ENCODE measurements at places on chromosomes 12 and 14.

GRCh38 chr12:85831327-85831990, 4.8 kb downstream of the RASSF9 start:
- DNase-seq, result no peak

DNA sequence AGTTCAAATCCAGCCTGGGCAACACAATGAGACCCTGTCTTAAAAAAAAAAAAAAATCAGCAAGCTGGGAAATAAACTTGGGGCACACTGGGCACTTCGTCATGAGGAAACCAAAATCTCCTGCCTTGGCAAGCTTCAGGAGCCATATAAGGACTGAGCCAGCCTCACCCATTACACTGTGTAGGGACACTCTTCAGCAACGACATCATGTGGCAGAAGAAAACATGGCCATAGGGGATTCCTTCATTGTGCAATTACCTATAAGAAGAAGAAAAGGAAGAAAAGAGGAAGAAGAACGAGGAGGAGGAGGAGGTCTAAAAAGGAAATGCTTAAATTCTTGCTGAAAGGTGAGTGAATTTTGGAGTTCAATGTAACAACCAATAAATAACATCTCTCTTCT, 26.1 kb upstream of the IFNG start:
- DNase-seq, result no peak

DNA sequence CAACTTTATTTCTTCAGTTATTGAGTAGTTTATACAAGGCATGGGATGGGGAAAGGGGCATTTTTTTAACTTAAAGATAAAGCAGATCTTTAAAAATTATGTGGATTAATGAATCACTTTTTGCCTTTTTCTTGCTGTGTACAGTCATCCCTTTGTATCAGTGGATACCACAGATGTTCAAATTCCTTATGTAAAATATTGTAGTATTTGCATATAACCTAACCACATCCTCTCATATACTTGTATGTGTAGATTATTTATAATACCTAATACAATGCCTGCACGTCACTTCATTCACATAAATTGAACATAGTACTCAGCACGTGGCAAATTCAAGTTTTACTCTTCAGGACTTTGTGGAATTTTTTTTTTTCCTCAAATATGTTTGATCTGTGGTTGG, 66.5 kb upstream of the MON2 start:
- DNase-seq, result no peak

DNA sequence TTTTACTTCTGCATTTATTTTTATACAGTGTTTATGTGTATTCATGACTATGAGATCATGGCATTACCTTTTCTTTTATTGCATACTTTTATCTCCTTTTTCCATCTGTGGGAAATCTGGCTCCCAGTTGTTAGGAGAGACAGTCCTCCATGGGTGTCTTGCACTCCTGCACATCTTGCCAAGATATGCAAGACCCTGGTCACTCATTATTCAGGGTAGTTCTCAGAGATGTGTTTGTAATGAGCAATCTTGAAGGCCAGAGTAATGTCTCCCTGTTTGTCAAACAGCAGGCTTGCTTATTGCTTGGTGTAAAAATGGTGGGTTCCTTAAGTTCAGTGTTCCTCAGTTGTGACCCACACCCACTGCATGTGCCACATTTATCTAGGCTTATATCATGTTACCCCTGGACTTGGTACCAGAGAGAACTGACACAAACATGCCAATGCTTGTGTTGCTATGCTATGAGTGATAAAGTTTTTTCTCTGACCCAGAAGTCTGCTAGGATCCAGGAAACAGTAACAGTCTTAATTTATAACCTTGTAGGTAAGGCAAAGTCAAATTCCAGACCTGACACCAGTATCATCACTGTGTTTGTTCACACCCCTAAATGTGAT, 36.8 kb downstream of the PPHLN1 start:
- DNase-seq, result no peak

GRCh38 chr12:117485984-117486839, 124.8 kb upstream of the NOS1 start:
- DNase-seq, result no peak

- DNase-seq, result no peak
Observed at GRCh38 chr12:96069511-96070231, 34.3 kb upstream of the LTA4H start.

- DNase-seq, result no peak
Observed at GRCh38 chr12:106025129-106025528, 113.6 kb downstream of the NUAK1 start.

- no peak for DNase-seq
Observed at GRCh38 chr12:100995201-100995600, 200.6 kb downstream of the ANO4 start.

DNA sequence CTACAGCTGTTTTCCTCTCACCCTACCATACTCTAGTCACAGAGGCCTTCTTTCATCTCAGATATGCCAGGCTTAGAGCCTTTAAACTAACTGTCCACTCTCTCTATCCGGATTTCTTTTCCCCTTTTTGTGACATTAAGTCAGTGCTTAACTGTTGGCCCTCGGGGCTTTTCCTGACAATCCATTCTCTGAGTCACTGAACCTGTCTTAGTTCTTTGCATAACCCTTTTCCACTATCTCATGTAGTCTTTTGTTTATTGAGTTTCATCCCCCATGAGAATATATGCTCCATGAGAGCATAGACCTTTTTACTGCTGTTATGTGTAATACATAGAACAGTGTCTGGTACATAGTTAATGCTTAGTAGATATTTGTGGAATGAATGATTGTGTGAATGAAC, 68.7 kb downstream of the PLEKHA5 start:
- peak; percentile 5 for DNase-seq

DNA sequence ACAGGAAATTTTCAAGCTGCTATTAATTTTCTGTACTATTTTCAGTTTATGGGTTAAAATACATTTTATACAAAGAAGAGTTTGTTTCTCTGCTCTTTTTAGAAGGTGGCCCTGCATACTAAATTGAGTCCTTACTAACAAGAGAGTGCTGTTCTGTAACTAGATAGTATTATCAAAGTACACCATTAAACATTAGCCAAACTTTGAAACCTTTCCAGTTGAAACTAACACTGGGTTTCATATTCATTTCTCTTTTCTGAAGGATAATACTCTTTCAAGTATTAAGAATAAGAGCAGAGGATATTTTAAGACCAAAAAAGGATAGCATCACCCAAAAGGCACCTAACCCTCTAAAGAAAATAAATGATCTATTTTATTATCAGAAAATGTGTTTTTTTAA, 47.2 kb downstream of the PEBP1 start:
- no peak for DNase-seq

GRCh38 chr14:90632451-90632850, 183.8 kb downstream of the TTC7B start:
- no peak for DNase-seq

- no peak for DNase-seq
Observed at GRCh38 chr12:129964826-129965457, 61.1 kb upstream of the TMEM132D start.

Data from hepatic stellate cell (primary cell).